Vagina (tissue), 2 donors: ENCODE measurements at places on chromosomes 11 and 22. TPM values are rescaled to one million over a fixed set of nuclear protein-coding genes. Genes with fewer than 3 reads are reported as not detected.

DNA sequence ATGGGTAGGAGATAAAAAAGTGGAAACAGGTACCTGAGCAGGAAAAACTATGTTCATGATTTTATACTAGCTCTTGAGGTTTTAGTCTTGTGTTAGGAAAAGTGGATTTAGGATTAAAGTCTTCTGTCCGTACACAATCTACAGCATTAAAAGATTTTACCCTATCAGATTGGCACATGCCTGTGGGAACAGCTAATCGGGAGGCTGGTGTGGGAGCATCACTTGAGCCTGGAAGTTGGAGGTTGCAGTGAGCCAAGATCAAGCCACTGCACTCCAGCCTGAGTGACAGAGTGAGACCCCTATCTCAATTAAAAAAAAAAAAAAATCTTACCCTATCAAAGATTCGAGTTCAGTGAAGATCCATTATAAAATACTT, 12.2 kb upstream of the CRKL start:
- H3K4me3 ChIP-seq, result no peak overlapping the region
- peaks cover 5% of the 10 kb centered on the region for H3K4me1 ChIP-seq
- H3K27me3 ChIP-seq, result no peaks in the 10 kb centered on the region
- H3K27ac ChIP-seq, result no peak overlapping the region

The BATF2 gene
- not detected for total RNA-seq

DNA sequence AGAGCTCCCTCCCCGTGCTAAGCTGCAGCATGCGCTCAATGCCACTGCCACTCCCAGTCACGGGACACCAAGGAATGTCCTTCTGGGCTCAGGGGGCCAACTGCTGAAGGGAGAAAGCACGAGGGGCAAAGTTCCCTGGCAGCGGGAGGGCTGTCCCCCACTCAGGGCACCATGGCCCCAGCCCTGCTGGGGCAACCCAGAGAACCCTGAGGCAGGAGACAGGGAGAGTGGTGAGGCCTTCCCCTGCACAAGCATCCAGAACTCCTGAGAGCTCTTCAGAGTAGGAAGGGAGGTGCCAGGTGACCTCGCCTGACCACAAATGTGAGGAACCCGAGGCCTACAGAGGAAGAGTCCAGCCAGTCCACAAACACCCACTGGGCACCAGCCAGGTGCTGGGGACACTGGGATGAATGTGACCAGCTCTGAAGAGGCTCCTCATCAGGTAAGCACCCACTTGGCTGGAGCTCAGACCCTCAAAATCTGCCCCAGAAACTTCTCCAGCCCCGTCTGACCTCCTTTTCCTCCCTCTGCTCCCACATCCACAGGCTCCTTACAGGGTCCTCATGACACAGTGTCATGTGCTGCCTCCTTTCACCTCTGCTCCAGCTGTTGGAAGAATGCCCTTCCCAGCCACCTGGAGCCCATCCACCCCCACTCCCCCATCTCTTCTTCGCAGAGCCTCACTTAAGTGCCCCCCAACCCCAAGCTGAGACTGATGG, 15.6 kb downstream of the GDPD5 start:
- H3K4me1 ChIP-seq, result peaks cover 16% of the 10 kb centered on the region
- no peak overlapping the region for H3K4me3 ChIP-seq
- H3K36me3 ChIP-seq, result no peaks in the 10 kb centered on the region
- no peak for DNase-seq
- H3K27me3 ChIP-seq, result no peaks in the 10 kb centered on the region

GRCh38 chr11:118415739-118416068, 14.3 kb downstream of the ATP5MG start:
- no peaks in the 10 kb centered on the region for H3K36me3 ChIP-seq
- H3K4me3 ChIP-seq, result no peak overlapping the region
- H3K27ac ChIP-seq, result no peak overlapping the region
- no peaks in the 10 kb centered on the region for H3K4me1 ChIP-seq

DNA sequence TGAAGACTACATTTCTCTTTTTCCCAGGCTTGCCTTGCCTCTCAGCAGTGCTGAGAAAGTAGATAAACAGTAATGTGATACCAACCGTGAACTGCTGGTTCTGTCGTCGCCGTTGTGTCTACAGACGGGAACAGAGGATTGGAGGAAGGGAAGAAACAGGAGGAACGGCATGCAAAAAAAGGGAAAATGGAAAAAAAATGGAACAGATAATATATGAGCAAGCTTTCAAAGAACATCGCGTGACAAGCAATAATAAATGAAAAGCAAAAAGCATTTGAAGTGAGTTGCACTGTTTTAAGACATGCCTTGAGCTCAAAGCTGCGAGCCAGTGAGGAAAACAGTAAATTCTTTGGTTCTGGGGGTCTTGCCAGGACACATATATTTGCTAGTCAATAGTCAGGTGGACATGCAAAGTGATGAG, 305.9 kb downstream of the CADM1 start:
- H3K27me3 ChIP-seq, result no peaks in the 10 kb centered on the region
- DNase-seq, result no peak
- H3K4me3 ChIP-seq, result no peak overlapping the region
- H3K4me1 ChIP-seq, result no peaks in the 10 kb centered on the region

DNA sequence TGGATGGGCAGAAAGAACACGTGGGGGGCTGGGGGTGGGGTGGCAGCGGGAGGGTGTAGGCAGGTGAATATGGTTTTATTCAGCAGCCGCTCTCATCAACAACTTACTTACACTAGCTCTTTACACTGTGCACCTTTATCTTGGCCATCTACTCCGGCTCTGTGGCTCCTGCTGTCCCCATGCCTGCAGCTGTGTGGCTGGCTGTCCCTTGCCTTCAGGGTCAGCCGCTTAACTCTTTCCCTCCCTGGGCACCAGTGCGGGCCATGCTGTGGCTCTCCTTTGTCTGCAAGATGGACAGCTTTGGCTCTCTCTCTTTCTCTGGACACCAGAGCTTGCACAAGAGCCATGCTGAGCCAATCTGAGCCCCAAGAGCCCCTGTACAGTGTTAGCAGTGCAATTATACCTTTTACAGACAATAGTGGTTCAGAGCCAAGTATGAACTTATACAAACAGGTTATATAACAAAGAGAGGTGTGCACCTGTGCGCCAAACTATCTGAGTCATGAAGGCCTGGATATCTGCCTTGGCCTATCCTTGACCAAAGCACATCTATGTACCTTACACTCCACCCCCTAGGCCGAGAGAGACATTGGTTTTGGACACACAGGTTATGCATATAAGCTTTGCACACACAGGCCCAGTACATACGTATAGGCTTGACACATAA, 94.3 kb upstream of the CTSC start:
- H3K4me3 ChIP-seq, result no peak overlapping the region
- no peak overlapping the region for H3K27ac ChIP-seq
- no peak for DNase-seq
- H3K4me1 ChIP-seq, result no peaks in the 10 kb centered on the region
- H3K36me3 ChIP-seq, result no peaks in the 10 kb centered on the region

The GAB4 gene
- not detected for total RNA-seq

- no peak overlapping the region for H3K27ac ChIP-seq
- DNase-seq, result no peak
- no peaks in the 10 kb centered on the region for H3K27me3 ChIP-seq
- peaks cover 15% of the 10 kb centered on the region for H3K4me1 ChIP-seq
- H3K36me3 ChIP-seq, result no peaks in the 10 kb centered on the region
- H3K4me3 ChIP-seq, result no peak overlapping the region
Observed at GRCh38 chr22:36659762-36660509, 43.6 kb downstream of the CACNG2 start.

The MSANTD2 gene
- 9.8 TPM for total RNA-seq

- no peak overlapping the region for H3K4me3 ChIP-seq
- H3K4me1 ChIP-seq, result no peaks in the 10 kb centered on the region
- DNase-seq, result no peak
- H3K36me3 ChIP-seq, result no peaks in the 10 kb centered on the region
- H3K27ac ChIP-seq, result no peak overlapping the region
- no peaks in the 10 kb centered on the region for H3K27me3 ChIP-seq
Observed at GRCh38 chr11:72378704-72379383, 55.5 kb downstream of the CLPB start.

- H3K4me3 ChIP-seq, result no peak overlapping the region
- peak overlapping the region; percentile 83 for H3K27ac ChIP-seq
- peaks cover 41% of the 10 kb centered on the region for H3K4me1 ChIP-seq
- H3K36me3 ChIP-seq, result no peaks in the 10 kb centered on the region
- H3K27me3 ChIP-seq, result no peaks in the 10 kb centered on the region
Observed at GRCh38 chr22:19710769-19711106, 3.6 kb upstream of the SEPTIN5 start.

GRCh38 chr11:121448431-121448941, 3.6 kb upstream of the SORL1 start:
- DNase-seq, result no peak
- H3K27ac ChIP-seq, result no peak overlapping the region
- no peaks in the 10 kb centered on the region for H3K36me3 ChIP-seq
- no peak overlapping the region for H3K4me3 ChIP-seq
